ENCODE measurements at places on chromosomes 3 and 15.

DNA sequence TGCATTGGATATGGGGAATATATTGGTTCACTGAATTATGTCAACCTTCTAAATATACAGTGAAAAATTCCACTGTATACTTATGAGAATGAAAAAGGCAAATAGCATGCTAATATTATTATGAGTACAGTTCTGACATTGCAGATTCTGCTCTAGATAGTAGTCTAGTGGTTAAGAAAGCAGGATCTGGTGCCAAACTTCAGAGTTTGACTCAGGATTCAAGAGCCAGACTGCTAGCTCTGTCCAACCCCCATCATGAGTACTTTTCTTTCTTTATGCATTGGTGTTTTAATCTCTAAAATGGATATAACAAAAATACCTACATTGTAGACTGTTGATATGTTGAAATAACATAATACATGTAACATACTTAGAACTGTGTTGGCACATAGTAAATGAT is 57.3 kb upstream of the PLSCR4 start:
- DNase-seq: no peak

DNA sequence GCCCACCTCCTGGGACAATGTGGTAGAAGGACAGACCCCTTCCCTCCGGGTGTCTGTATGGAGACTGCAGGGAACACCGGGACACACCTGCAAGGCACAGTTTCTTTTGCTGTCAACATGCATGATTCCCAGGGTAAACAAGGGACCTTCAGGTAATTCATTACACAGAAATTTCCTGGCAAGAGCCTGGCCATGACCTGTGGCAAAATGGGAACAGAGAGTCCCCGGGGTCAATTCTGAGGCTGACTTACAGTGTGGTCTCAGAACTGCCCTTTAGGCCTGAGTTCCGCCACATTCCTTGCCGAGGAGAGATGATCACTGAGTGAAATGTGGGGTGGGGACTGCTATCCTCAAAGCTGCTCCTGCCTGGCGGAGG is 6.3 kb downstream of the STARD5 start:
- no peak for DNase-seq

DNA sequence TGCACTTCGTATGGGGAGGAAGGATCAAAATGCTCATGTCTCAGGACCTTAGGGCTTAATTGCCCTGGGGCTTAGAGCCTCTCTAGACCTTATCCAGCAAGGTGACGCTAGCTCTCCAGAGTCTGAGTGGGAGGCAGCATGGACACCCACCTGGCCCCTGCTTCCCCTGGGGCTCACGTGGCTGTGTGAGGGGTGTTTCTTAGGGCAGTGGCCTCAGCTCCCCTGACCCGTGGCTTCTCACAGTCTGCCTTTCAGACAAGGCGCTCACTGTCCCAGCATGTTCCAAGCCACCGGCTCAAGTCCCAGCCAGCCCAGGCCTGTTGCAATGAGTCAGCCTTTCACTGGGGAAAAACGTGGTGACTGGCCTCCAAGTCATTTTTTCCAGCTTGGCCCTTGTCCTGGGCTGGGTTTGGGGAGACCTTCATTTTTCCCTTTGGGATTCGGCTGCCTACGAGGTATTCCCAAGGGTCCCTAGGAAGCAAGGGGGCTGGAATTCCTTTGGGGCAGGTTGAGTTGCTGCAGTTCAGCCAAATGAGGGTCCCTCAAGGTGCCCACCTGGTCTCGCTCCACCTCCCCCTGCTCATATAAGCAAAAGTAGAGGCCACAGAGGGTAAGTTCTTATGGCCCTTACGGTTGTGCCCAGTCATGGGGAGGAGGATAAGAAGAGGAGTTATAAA is 15.7 kb downstream of the BHLHE40 start:
- DNase-seq: no peak

- no peak for DNase-seq
Observed at GRCh38 chr3:47646362-47646761, 67.7 kb upstream of the CSPG5 start.

DNA sequence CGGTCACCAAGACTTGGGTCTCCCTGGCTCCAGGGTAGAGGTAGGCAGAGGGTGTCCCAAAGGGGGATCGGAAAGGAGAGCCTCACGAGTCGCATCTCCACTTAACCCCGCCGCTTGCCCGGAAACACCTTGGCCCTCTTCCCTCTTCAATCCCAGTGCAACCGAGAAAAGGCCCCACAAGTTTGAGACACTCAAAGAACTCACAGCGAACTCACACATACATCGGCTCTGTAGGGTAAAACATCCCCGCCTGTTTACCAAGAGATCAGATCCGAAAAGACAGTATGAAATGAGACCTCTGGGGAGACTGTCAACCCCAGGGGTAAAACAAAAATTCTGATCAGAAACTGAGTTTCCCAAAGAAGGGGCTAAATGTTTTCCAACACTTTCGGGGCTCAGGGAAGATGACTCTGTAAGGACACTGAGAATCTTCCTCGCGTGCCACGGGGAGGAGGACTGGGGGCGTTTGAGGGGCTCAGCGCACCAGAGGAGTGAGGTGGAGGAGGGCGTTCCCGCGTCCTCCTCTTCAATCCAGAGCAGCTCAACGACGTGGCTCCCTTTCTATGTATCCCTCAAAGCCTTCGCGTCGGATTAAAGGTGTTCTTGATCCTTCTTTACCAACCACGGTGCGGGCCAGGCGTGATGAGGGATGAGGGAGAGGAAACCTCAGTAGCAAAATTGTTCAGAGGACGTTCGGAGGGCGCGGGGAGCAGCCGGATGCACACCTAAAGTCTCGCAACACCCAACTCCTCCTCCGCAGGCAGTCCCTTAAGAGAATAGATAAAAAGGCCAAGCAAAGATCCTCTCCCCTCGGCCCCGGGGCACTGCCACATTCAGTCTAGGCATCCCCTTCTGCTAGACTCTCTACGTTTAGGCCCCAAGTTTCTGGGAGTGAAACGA is 3.7 kb downstream of the WNT5A start:
- no peak for DNase-seq

GRCh38 chr15:74400915-74401757 is 32.6 kb downstream of the SEMA7A start:
- no peak for DNase-seq

DNA sequence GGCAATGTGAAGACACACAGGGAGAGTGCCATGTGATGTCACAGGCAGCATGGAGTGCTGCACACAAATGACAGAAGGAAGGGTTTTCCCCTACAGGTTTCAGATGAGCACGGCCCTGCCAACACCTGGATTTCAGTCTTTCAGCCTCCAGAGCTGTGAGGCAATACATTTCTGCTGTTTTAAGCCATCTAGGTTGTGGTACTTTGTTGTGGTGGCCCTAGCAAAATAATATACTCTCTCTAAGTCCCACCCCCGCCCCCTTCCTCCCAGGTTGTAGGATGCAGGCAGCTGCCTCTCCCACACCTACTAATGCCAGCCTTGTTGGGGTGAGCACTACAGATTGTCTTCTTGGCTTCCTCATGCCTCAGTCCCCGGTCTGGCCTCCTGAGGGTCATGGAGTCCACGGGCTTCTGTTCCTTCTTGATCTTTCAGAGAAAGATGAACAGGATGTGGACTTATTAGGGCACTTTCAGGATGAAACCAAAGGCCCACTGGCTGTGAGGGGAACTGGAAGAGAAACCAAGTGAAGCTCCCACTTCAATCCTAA is 180.0 kb downstream of the CD47 start:
- no peak for DNase-seq

- no peak for DNase-seq
Observed at GRCh38 chr3:43423142-43423541, 136.8 kb downstream of the SNRK start.

- DNase-seq: no peak
Observed at GRCh38 chr15:56963126-56963525, 44.7 kb downstream of the TCF12 start.

DNA sequence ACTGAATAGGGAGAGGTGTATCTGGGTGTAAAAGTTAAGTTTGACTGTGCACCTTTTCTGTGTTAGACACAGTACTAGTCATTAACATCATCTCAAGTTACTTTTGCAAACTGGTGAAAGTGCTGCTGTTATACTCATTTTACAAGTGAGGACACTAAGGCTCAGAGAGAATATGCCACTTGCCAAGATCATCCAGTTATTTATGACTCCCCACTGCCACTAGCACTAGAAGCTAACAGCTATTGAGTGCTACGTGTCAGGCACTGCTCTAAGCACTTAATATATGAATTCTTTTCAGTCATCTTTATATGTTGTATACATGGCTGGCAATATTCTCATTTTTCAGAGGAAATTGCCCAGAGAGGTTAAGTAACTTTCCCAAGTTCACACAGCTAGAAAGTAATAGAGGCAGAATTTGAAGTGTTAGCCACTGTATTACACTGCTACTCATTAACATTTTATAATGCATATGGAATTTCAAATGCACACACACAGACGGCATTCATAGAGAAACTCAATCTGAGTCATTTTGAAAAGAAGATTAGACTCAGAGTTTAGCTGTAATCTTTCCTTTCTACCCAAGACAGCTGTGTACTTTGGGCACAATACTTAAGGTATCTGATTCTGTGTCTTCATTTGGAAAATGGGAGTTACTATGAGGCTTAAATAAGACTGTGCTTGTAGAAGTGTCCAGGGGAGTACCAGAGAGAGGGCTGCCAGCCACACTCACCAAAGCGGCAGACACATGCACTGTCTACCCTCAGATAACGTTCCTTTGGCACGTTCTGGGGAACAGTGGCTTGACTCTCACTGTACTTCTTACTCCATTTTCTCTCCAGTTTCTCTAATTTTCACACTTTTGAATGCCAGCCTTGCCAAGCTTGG is 1.3 kb upstream of the MASP1 start:
- no peak for DNase-seq

- DNase-seq: no peak
Observed at GRCh38 chr3:111747490-111747889, 111.6 kb upstream of the PHLDB2 start.

GRCh38 chr3:111594205-111594604 is 941 bp downstream of the ZBED2 start:
- no peak for DNase-seq

- DNase-seq: no peak
Observed at GRCh38 chr3:167626490-167626889, 27.3 kb downstream of the WDR49 start.

GRCh38 chr3:49924683-49925082 is 4.9 kb downstream of the MON1A start:
- DNase-seq: no peak

- no peak for DNase-seq
Observed at GRCh38 chr15:77596821-77597803, 35.6 kb downstream of the LINGO1 start.

- DNase-seq: no peak
Observed at GRCh38 chr15:40830884-40831283, 2.4 kb upstream of the PPP1R14D start.

- DNase-seq: no peak
Observed at GRCh38 chr15:92151168-92151567, 242.5 kb upstream of the ST8SIA2 start.

DNA sequence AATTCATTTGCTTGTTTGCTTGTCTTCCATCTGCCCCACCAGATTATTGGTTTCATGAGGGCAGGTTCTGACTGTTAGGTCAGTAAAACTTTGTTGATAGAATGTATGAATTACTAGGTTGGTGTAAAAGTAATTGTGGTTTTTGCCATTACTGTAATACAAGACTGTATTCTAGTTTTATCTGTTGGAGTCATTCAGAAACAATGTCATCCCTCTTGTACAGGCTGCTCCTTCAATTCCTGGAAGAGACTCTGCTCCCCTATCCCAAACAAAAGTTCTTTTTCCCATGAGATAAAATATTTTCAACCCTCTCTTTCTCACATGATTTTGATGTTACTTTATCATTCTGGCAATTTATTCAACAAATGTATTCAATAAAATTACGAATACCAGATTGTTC is 115.0 kb downstream of the CHST2 start:
- no peak for DNase-seq

DNA sequence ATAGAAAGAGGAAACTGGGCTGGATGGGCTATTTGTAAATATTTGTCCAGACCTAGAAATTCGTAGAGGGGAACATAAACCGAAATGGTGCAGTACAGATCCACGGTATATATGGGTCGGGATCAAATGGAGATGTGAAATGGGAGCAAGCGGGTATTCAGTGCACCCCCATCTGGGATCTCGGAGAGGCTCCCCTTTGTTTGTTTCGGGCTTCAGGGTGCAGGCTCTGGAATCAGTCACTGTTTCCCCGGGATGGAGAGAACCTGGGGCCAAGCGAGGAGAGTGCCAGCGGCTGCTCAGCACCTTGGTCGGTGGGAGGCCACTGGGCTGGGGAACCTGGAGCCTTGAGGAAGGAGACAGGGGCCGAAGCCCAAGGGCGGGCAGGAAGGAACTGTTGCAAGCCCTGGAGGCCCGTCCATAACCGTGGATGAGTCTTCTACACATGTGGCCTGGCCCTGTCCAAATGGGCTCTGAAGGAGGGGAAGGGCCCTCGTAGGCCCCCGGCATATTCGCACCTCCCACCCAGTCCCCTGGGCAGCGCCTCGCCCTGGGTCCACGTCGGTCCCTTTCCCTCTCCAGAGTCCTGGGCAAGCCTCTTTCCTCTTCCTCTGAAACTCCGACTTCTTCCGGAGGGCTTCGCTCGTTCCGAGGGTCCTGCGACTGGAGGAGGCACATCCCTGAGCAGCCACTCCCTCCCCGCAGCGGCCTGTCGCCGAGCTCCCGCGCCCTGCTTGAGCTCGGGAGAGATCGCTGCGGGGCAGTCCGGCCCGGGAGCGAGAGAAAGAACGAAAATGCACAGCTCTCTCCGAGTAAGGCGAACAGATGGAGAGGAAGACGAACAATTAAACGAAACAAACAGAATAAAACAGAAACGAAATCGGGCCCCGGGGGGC is 3.0 kb downstream of the ISL2 start:
- no peak for DNase-seq

DNA sequence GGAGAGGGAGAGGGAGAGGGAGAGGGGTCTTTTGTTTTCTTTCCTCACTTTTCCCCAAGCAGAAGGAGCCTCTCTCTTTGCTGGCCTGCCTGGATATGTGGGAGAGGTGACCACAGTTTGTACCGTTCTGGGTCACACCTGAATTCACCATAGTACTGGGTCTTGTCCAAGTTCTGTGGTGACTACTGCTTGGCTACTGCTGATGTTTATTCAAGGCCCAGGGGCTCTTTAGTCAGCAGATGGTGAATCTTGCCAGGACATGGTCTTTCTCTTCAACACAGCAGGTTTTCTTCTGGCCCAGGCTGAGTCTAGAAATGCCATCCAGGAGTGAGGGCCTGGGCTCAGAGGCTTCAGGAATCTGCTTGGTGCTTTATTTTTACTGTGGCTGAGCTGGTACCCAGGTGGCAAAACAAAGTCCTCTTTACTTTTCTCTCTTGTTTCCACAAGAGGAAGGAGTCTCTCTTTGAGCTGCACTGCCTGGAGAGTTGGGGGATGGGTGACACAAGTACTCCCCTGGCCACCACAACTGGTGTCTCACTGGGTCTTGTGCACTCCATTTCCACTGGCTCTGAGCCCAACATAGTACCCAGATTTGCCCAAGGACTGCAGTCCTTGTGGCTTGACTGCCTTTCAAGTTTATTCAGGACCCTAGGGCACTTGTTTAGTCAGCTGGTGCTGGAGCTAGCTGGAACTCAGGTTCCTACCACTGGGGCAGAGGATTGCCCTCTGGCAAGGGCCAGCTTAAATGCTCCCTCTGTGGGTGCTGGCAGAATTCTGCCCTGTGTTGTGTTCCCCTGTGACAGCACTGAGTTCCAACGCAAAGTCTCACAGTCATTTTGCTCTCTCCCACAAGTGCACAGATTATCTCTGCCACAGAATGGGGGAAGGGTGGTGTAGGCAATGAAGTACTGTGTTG is 16.8 kb upstream of the CCNDBP1 start:
- DNase-seq: no peak

- no peak for DNase-seq
Observed at GRCh38 chr3:47007482-47008233, 28.2 kb downstream of the NBEAL2 start.

- DNase-seq: no peak
Observed at GRCh38 chr3:71926262-71926600, 141.3 kb upstream of the PROK2 start.

Data from GDM1 (cell line).